ENCODE measurements at places on chromosomes 7 and 10.

DNA sequence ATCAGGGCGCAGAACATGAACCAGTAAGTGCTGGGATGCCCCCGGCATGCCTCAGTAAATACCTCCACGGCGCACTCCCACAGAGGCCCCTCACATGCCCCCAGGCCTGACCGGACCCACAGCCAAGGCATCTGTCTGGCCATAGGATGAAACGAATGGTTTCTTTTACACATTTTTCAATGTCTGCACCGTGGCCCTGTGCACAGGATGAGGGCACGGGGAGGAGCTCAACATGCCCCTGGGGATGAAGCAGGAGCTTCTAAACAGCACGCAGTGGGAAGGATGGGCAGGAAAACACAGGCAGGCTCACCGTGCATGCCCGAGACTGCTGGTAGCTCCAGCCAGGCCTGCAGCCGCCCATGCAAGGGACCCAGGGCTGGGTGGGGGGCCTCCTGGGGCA lies 283.3 kb downstream of the TNS3 start:
- no peak for DNase-seq

GRCh38 chr7:44994877-44995554 lies 5.0 kb upstream of the CCM2 start:
- no peak for DNase-seq

- DNase-seq, result no peak
Observed at GRCh38 chr10:101568054-101568745, 19.9 kb downstream of the POLL start.

DNA sequence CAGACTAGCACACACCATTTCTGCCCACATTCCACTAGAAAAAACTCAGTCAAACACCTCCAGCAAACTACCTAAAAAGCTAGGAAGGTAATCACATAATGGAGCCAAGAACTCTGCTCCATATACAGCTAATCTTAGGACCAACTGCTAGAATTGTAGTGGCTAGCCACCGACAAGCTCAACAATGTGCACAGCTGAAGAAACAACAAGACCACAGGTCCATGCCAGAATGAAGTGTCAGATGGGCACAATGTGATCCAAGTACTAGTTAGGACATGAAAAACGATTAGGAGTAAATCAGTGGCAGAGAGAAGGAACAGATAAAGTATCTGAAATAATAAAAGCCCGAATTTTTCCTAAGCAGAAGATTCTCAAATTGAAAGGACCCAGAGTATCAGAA lies 38.6 kb downstream of the TMEM106B start:
- DNase-seq, result no peak

DNA sequence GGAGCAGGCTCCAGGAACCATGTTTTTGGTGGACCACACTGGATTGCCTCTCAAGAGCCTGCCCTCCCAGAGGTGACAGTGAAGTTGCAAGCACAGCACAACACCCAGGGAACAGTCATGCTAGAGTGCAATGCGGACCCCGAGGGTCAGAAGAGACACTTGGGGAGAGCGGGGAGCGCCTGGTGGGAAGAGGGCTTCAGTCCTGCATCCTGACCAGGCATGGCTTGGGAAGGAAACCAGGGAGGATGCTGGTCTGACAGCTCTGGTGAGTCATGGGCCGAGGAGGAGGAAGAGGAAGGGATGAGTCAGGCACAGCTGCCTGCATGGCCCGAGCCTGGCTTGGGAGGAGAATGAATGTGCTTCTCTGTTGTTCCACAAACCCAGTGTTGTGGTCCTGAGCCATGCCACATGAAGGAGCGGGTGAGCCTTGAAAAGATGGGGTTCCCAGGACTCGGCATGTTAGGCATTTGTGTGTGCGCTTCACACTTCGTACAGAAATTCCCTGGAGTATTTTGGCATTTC lies 29.5 kb upstream of the ANKRD2 start:
- peak; percentile 58 for DNase-seq

DNA sequence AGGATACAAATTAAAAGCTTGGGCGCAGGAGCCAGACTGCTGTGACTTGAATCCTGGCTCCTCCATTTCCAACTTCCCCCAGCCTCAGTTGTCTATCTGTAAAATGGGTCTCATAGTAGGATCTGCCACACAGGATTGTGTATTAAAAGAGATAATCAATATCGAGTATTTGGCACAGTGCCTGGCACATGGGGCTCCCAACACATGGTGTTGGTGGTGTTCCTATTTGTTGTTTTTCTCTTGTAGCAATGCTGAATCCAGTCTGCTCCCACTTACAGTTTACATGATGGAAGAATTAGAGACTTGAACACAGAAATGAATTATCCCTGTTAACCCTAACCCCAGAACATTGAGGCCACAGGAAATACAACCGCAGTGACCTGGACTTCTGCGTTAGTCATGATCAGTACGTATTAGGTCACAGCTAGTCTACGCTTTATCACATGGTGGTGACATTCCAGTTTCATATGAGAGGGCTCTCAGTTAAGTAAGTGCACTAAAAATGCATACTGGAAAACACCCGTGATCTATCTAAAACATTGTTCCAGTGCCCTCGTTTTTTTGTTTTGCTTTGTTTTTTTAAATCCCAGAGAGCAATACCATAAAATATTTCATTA lies 169.5 kb upstream of the KLF14 start:
- no peak for DNase-seq

DNA sequence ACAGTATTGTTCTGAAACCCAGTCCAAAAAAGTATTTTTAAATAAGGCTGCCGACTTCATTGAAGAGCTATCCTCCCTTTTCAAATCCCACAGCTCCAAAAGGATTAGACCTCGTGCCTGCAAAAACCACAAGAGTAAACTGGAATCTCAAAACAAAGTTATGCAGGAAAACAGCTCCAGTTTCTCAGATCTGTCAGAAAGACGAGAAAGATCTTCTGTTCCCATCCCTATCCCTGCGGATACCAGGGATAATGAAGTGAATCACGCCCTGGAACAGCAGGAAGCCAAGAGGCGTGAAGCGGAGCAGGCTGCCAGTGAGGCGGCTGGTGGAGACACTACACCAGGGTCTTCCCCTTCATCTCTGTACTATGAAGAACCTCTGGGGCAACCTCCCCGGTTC lies 12.6 kb downstream of the MYPN start:
- no peak for DNase-seq

DNA sequence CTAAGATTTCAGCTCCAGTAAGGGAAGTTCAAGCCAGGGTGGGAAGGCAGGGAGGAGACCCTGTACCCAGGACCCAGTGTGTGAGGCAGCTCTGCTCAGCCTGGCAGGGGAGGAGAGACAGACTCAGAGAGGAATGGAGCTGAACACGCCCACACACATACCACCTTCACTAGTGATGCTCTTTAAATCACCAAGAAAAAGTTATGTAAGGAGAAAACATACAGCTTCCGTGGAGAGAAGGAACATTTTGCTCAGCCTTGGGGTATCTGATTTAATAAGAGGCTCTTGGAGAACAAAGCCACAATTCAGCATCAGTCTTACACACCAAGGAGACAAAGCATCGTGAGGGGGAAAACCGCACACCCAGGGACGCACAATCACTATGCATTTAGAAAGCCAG lies 62.9 kb downstream of the PRKAG2 start:
- DNase-seq, result no peak

DNA sequence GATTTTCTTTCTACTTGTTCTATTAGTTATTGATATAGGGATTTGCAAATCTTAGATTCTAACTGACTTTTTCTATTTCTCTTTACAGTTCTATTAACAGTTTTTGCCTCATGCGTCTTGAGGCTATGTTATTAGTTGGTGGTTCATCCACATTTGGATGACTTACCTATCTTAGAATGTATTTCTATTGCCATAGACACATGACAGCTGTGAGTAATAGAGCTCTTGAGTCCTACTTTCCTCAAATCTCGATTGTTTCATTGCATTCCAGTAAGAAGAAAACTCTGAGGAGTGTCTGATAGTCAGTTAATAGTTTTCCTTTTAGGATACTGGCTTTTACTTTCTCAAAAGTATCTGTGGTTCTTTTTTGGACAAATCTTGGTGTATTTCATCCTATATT lies 241.4 kb upstream of the ZNF32 start:
- no peak for DNase-seq

DNA sequence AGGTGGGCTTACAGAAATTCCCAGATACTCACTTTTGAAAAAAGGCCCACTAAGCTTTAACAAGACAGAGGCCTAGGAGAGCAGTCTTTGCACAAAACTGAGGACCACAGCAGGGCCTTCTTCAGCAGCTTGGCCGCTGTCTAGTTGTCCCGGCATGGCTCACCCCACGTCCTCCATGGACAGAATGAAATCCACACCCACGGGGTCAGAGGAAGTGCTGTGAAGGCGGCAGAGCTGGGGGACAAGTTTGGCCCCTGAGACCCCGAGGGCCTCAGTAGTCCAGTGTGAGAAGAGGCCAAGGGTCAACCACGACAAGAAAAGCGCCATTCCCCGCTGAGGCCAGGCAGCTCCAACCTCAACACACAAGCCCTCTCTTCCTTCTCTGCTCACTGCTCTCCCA lies 78.9 kb downstream of the ZRANB1 start:
- no peak for DNase-seq

DNA sequence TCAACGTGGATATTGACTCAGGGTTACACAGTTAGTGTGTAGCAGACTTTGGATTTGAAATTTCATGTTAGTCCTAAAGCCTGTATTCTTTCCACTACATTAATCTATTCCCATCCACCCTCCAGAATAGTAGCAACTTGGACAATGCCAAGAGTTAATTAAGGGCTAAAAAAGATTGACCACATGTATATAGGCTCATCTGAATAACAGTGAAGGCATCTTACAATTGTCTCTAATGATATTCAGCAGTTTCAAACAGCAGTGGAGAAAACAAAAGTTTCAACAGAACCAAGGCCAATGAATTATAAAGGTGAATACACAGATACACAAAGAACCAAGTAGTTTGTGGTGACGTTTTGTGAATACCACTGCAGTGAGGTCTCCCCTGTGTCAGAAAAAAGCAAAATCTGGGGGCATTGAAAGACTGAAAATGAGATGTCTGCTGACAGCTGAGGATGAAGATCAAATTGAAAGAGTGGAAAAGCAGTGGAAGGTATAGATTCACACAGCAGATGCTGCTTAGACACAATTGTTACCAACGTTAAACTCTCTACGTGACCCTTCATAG lies 202.8 kb downstream of the SEMA3E start:
- no peak for DNase-seq

DNA sequence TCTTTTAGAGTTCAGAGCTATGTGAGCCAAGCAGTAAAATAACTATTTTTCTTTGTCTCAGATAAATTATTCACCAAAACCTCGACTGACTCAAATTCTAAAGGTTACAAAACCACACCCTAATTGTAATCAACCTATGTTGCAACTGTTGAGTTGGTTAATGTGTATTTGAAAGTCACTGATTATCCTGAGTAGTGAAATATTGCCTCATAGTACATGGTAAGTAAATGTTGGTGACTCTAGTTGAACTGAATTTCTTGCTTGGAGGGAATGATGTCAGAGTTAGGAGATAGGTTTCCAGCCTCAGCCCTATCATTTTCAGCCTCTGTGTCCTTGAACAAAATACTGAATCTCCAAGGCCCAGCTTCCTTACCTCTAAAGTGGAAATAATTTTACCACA lies 3.0 kb upstream of the CYP2C18 start:
- DNase-seq, result no peak

- no peak for DNase-seq
Observed at GRCh38 chr10:36462194-36462593, 663.2 kb upstream of the ANKRD30A start.

DNA sequence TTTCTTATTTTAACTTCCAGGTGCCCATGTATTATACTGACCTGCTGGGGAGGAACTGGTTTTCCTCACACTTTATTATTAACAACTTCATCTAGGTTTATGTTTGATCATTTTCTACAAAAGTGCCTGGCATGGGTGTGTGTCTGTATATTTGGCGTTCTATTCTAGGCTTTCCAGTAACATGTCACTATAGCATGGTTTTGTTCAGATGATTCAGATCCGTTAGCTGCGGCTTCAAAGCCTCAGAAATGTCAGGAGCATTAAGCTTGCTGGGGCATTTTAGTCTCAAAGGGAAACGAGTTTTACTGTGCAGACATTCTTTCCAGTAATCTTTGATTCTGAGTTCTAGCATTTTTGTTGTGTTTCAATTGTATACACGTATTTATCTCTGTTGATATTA lies 2.3 kb downstream of the INPP5A start:
- no peak for DNase-seq

- no peak for DNase-seq
Observed at GRCh38 chr10:77744245-77744644, 106.6 kb upstream of the KCNMA1 start.

GRCh38 chr7:39217783-39218182 lies 240.1 kb downstream of the POU6F2 start:
- no peak for DNase-seq

DNA sequence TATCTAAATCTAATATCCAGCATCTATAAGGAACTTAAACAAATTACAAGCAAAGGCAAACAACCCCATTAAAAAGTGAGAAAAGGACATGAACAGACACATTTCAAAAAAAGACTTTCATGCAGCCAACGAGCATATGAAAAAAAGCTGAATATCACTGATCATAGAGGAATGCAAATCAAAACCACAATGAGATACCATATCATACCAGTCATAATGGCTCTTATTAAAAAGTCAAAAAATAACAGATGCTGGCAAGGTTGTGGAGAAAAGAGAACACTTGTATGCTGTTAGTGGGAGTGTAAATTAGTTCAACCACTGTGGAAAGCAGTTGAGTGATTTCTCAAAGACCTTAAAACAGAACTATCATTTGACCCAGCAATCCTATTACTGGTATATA lies 334.4 kb upstream of the CACNA2D1 start:
- DNase-seq, result no peak

GRCh38 chr7:92813390-92814024 lies 22.9 kb downstream of the CDK6 start:
- no peak for DNase-seq

DNA sequence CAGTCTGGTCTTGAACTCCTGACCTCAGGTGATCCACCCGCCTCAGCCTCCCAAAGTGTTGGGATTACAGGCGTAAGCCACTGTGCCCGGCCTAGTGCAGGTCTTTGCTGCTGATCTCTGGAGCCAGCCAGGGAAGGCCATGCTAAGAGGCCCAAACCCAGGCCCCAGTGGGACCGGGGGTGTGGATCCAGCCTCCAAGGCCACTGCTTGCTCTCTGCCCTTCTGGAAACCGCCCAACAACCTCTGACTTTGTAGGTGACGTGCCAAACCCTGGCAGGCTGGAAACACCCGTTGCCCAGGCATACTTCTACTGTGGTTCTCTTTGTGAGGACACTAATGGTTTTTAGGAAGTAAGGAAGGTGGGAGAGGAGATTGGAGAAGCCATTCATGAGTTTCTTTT lies 83.5 kb upstream of the GNA12 start:
- no peak for DNase-seq

DNA sequence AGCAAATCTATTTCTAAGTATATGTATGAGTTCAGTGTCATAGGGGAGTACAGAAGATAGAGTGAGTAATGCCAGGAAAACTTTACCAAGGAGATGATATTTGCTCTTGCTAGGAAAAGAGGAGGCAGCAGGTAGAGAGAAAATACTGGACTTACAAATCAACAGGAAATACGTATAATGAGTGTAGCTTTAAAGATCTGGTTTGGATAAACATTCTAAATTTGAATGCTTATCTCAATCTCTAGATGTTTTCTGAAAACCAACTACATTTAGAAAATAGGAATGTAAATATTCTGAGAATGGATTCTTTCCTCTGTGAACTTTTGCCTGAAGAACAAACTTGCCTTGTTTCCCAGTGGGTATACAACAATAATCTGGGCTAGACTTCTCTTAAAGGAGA lies 46.9 kb upstream of the GNAI1 start:
- DNase-seq, result no peak

Measured in activated T-cell treated with anti-CD3 and anti-CD28 coated beads for 48 hours (primary cell).